Activated CD4-positive, alpha-beta T cell treated with anti-CD3 and anti-CD28 coated beads, Interleukin-2, amount 50 U/mL, for 16 hours (primary cell): ENCODE measurements at places on chromosomes 5 and 9.

GRCh38 chr9:105700668-105701067 is 6.3 kb downstream of the TMEM38B start:
- DNase-seq: no peak

DNA sequence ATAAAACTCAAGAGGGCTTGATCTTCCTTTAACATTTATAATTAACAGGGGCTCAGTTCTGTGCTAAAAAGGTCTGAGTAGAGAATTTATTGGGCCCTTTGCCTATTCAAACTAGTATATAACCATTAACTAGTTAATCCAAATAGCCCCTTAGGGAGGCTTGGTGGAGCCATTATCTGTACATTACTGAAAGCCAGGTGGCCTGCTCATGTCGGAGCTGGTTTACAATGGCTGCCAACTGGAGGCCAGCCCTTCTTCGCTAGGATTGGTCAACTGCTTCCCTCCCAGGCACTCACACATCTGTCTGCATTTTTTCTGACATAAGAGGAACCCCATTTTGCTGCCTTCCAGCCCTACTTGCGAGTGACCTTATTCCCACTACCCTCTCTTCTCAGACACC is 30.4 kb upstream of the NDFIP1 start:
- no peak for DNase-seq

DNA sequence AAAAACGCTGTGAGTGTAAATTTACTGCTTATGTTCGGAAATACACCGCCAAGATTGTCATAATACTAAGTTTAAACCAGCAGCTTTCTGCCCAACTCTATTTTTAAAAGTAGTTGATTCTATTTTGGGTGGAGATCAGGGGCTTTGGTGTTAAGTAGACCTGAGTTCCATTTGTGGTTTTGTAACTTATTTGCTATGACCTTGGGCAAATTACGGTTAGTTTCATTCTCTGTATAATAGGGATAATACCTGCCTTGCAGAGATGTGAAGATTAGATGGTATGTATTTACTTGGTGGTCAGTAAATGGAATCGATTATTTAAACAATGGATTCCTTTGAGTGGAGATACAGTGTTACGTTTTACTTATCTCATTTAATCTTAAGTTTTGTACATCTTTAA is 1.6 kb downstream of the RAD23B start:
- no peak for DNase-seq

GRCh38 chr5:150638053-150638444 is 2.4 kb upstream of the SYNPO start:
- DNase-seq: no peak

DNA sequence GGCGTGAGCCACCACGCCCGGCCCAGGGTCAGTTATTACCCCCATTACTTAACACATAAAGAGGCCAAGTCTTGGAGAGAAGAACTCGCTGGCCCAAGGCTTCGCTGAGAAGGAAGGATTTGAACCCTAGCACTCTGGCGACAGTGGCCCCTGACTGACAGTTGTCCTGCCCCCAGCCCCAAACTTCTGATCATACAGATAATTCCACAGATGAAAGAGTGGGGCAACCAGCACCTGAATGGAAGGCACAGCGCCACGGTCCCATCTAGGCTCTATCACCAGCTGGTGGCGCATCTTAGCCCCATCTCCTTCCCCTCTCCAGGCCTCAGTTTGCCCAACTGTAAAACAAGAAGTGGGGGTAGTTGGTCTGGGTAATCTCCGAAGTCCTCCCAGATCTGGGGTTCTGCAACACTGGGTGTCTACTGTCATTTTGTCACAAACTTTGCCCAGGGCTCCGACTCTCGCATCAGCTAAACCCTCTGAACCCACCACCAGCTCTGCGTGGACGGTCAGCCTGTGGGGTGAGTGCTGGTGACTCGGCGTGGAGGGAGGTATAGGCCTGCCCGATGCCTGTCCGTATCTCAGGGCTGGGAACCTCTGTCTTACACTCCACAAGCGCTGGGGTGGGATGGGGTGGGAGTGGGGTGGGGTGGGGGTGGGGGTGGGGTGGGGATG is 209.3 kb downstream of the C9orf50 start:
- DNase-seq: no peak

- peak; percentile 67 for DNase-seq
These were observed 831 bp downstream of the INPP5E start for GRCh38 chr9:136438548-136439480.

- no peak for DNase-seq
These were observed 700 bp downstream of the CDO1 start for GRCh38 chr5:115815693-115816225.

DNA sequence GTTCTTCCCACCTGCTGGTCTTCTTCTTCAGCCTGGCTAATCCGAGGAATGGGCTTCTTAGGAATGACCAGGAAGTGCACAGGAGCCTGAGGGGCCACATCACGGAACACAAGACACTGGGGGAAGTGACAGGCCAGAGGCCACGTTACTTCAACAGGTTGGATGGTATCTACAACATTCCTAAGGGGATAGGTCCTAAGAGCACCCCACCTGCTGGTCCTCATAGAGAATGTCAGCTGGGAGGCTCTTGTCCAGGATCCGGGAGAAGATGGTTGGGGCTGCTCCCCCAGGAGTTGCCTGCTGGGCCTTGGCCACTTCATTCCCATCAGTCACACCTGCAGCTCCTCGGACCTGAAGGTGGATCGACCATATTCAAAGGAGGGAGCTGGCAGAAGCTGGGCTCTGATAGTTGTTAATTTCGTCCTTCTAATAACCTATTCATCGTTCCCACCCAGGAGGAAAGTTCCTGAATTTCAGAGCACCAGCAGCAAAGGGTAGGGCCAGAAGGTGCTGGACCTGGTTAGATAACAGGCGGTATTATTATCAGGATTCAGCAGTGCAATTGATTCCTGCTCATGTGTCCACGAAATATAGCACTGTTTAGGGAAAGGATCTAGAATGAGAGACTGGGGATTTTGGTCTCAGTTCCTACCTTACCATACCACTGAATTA is 1.3 kb downstream of the HINT2 start:
- no peak for DNase-seq
